ENCODE measurements at places on chromosomes 5 and 9.

DNA sequence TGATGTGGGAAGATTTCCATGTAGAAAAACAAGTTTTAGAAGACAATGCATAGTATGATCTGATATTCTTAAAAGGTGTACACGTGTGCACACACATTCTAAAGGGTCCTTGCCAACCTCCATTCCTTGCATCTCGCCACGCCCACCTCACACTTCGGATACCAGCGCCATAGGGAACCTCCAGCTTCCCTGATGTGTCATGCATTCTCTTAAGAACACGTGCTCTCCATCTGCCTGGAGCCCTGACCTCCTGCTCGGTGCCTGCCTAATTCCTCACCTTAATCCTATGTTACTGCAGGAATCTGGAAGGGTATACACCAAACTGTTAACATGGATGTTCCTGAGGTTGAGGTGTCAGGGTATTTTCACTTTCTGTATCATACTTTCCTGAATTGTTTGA is 63.1 kb downstream of the PTCD2 start:
- DNase-seq: no peak

DNA sequence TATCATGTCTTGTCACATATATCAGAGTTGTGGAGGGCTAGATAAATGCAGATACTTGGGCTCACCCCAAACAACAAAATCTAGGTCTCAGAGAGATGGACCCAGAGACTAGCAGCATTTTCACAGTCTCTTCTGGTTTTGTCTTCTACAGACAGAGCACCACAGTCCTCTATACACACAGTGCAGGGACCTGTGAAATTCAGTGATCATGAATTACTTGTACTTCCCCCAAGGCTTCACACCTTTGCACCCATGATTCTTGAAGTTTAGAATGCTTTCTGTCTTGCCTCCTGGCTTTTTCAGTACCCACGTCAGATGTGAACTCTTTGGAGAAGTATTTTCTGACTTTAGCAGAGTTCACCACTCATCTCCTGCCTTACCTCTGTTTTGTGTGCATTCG is 371.5 kb upstream of the PRR16 start:
- DNase-seq: no peak

- no peak for DNase-seq
These were observed 64.6 kb downstream of the WNK2 start for GRCh38 chr9:93248386-93249040.

DNA sequence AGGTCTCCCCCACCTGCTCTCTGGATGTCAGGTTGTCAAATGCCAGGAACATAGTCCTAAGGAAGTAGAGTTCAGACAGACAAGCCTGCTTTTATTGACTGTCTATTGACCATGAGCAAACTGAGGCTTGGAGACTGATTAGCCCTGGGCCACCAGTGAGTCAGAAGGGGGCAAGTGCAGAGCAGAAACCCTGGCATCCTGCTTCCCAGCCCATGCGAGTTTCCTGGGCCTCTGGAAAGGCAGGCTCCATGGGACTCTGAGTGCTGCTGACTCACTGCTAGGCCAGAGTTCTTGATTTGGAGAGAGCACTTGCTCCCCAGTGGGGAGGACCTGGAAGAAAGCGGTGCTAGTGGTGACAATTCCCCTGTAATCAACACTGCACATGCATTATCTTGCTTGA is 2.8 kb upstream of the HBEGF start:
- DNase-seq: no peak

DNA sequence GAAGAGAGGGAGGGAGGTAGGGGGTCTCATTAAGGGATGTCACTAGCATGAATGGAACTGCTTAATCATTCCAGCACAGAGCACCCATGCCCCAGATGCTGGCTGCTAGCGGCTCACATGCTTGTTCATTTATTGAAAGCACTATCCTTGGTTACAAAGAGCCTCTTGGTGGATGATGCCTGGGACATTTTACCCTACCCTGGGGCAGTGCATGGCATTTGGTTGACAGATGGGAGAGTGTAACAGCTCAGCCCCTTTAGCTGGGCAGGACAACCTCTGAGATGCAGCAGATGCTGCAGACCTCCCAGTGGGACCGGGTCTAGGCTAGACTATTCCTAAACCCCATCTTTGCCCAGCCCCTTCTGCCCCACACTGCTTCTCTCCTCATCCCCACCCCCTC is 46.9 kb upstream of the TCERG1 start:
- DNase-seq: no peak

DNA sequence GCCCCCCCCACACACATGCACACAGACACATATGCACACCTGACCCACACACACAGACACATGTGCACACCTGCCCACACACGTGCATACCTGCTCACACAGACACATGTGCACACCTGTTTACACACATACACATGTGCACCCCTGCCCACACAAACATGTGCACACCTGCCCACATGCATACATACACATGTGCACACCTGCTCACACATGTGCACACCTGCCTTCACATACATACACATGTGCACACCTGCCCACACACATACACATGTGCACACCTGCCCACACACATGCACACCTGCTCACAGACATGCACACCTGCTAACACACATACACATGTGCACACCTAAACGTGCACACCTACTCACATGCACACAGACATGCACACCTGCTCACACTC is 147.0 kb upstream of the FOXD4L5 start:
- no peak for DNase-seq

DNA sequence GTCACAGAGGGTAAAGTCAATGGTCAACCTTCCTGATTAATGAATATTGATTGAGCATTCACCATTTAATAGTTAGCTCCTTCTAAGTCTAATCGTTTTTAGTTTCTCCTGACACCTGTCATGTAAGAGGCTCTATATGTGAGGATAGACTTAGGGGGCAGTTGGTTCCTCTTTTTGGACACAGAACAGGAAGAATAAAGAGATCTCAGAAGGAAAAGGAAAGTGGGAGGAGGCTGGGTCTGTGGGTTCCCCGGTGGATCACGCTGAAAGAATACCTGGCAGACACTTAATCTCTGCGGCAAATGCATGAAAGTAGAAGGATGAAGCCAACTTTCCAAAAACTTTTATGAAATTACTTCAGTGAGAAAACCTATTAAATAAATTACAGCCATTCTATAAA is 98.4 kb downstream of the PDE4D start:
- DNase-seq: no peak

DNA sequence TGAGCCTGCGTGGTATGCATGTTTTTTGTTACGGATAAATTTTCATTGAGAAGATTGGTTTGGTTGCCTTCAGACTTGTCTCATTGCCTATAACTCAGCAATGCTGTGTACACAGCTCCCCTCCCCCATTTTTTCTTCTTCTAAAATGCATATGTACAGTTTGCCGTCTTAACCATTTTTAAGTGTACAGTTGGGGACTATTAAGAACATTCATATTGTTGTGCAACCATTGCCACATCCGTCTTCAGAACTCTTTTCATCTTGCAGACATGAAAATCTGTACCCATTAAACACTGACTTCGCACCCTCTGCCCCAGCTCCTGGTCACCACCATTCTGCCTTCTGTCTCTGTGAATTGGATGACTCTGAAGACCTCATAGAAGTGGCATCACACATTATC is 6.2 kb downstream of the EXOC3 start:
- DNase-seq: no peak

DNA sequence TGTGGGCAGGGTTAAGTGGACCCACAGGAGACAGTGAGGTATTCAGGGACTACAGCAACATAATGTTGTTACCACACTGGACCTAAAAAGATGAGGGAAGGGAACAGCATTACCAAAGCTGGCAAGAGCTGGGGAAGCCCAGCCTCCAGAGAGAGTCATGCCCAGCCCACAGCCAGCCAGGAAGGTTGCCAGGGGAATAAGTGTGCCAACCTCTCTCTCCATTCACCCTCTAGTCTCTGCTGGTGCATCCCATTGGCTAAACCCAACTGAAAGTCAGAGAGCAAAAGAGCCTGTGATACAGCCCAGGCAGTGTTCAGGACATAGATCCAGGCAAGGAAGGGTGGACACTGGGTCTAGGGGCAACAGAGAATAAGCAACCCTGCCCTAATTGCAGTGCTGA is 35.8 kb upstream of the AFAP1L1 start:
- no peak for DNase-seq

GRCh38 chr5:168093200-168093910 is 198.1 kb upstream of the WWC1 start:
- DNase-seq: no peak

GRCh38 chr5:142314109-142314508 is 10.7 kb downstream of the SPRY4 start:
- DNase-seq: no peak

GRCh38 chr9:127143920-127144465 is 21.6 kb upstream of the ANGPTL2 start:
- no peak for DNase-seq

DNA sequence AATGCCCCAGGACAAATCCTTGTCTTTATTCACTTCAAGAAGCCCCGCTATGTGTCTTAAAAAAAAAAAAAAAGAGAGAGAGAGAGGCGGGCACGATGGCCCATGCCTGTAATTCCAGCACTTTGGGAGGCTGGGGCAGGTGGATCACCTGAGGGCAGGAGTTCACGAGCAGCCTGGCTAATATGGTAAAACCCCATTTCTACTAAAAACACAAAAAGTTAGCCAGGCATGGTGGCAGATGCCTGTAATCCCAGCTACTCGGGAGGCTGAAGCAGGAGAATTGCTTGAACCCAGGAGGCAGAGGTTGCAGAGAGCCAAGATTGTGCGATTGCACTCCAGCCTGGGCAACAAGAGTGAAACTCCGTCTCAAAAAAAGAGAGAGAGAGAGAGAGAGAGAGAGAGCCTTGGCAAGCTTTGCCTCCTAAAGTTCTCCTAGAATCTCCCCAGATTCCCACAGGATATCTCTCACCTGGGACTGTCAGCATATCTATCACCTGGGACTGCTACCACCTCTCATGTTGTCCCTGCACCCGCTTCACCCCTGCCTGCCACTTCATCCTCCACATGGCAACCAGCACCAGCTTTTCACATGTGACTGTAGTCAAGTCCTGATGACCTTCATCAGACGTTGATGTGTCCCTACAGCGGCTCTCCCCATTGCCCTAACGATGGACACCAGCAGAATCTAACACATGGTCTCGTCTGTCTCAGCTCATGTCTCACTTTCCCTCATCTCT is 5.8 kb downstream of the ITK start:
- DNase-seq: no peak

DNA sequence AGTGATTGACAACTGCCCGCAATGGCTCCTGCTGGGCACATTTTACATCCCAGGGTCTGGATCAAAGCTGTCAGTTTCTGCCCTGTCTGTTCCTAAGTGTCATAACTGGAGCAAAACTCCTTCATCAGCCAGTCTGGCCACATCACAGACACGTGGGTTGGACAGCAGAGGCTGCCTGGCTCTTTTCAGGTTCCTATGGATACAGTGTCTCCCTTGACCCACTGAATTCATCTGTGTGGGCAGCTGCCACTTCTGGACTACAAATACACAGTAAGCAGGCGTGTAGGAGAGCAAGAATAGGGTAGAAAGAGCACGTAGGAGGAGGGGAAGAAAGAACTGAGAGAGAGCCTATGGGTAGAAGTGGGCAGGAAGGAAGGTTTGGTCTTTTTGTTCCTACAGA is 238.0 kb downstream of the ENC1 start:
- no peak for DNase-seq

DNA sequence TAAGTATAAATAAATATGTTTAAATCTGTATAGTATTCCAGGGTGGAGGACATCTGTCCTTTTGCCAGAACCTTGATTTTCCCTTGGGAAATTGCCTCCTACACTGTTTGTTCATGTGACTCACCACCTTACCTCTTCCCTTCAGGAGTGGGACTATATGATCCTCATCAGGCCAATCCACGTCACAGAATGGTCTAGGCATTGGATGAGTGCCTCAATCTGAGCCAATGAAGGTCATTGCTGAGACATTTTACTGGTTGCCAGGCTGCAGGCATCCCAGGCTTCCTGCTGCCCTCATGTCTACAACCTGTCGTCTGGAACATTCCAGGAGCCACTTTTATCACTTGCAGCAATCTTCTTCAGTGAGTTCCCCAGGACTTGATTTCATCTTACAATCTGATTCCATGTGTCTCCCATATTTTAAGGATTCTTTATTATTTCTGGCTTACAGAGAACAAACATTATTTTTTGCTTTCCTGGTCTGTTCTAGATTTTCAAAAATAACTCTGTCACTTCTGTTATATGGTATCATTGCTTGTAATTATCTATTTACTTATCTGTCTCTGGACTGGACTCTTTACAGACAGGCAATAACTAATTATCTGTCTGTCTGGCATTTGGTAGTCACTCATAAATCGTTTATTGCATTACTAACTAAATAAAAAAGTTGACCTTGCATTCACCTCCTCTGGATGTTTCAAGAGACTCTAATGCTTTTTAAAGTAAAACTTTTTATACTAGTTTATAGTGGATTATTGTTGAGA is 107.3 kb upstream of the APC start:
- DNase-seq: no peak

GRCh38 chr9:91310037-91310436 is 51.7 kb downstream of the AUH start:
- no peak for DNase-seq

GRCh38 chr5:53087621-53088121 is 21.9 kb downstream of the MOCS2 start:
- DNase-seq: no peak

DNA sequence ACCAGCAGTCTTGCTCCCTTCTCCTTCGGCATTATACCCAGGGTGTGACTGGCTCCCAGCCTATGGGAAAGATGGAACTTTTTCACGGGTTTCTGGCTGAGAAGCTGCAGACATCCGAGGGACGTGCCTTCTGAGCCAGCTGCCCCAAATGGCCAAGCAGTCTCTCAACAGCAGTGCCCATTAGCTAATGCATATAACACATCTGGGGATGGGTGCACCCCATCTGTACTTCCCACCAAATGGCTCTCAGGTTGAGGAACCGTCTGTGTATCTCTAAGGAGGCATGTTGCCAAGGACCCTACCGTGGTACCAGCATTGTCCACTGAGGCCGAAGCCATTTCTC is 25.0 kb downstream of the C5orf15 start:
- DNase-seq: no peak

- no peak for DNase-seq
These were observed 35.9 kb upstream of the HSPA9 start for GRCh38 chr5:138610918-138611677.

- no peak for DNase-seq
These were observed 33.9 kb downstream of the LMNB1 start for GRCh38 chr5:126810596-126811380.

Data from central memory CD4-positive, alpha-beta T cell (primary cell).